EH (cell line): ENCODE measurements at places on chromosomes 7 and 10.
A peak's percentile ranks its signal among the peaks of the same experiment; 100 is the strongest.

GRCh38 chr10:46069771-46070463 is 23.8 kb upstream of the MSMB start:
- peak; percentile 40 for DNase-seq

GRCh38 chr10:91340613-91341362 is 69.4 kb upstream of the HECTD2 start:
- DNase-seq, result peak; percentile 94

DNA sequence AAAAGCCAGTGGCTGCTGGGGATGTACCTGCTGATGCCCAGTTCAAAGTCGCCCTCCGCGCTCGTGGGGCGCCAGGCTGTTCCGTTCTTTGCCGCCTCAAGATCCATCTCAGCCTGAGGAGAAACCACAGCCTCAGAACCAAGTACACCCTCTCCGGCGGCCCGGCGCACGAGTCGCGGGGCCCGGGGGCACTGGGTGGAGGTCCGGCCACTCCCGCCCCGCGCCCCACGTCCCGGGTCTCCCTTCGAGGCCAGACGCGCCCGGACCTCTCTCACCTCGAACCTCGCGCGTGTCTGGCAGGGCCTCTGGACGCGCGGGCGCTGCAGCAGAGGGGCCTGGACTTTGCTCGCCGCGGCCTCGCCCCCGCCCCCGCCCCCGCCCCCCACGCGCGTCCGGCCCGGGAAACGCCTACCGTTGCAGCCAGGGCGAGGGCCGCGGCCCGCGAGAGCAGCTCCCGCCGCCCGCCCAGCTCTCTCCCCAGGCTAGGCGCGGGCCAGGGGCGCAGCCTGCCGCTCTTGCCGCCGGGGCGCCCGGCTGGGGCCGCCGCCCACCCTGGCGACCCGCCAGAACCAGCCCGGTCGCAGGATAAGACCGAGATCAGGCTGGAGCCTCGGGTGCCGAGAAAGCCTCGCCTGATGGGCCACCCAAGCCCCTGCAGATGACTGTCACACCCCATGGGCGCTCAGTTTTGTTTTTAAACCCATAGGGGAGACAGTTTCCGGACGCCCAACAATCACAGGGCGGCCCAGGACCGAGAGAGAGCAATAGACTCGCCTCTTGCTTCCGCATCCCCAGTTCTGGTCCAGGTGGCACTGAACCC is at the start of gene ABCB4:
TSS of gene ABCB4 (minus strand) at position 322 of the 820 bp plus-strand sequence. CDS start at position 107, 215 bp downstream.
- DNase-seq, result peak; percentile 8

- DNase-seq, result no peak
Observed at GRCh38 chr7:25885057-25885576, 266.9 kb upstream of the NFE2L3 start.

GRCh38 chr10:33657154-33657908 is 322.9 kb upstream of the NRP1 start:
- DNase-seq, result peak; percentile 67

- peak; percentile 46 for DNase-seq
Observed at GRCh38 chr7:40499718-40500117, 364.9 kb downstream of the SUGCT start.

- DNase-seq, result peak; percentile 80
Observed at GRCh38 chr10:36489611-36490228, 635.7 kb upstream of the ANKRD30A start.

DNA sequence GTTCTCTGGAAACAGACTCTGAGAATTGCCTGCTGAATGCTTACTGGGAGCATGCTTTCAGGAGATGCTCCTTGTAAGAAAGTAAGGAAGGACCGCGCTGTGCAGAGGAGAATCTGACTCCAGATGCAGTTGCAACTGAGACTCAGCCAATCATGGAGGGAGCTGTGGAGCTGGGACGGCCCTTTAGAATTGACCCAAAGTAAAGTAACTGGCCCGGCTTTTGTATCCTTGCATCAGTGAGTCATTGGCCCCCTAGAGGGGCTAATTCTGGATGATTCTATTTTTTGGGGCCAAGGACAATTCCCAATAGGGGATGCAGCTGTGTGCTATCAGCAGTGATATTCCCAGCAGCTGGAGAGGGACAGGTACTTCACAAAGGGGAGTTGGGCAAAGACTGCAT is 170.4 kb downstream of the PTEN start:
- no peak for DNase-seq

DNA sequence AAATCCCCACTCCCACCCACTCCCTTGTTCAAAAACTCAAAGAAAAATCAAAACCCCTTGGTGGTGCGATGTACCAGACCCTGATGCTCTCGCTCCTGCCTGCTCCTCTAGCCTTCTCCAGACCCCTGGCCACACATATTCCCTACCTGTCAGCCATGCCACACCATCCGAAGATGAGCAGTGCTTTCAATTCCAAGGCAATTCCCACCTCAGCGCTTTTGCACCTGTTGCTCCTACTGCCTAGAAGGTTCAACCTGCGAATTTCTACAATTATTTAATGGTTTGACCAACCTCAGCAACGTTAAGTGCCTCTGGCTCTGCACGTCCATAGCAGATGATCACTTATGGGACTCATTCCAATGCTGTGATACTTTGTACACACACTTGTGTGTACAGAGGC is 11.1 kb downstream of the SLC16A12 start:
- no peak for DNase-seq

DNA sequence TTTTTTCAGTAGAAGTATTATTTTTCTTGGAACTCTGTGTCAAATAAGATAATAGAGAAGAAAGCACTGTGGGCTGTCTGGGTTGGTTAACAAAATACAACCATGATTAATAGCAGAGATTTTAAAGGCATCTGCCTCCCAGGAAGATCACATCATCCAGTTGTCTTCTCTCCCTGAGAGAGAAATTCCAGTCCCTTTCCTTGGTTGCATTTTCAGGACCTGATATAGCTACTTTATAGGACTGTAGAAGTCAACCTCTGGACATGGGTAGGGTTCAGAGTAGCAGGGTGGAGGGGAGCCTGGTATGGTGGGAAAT is 309.9 kb upstream of the IGFBP3 start:
- DNase-seq, result peak; percentile 92

DNA sequence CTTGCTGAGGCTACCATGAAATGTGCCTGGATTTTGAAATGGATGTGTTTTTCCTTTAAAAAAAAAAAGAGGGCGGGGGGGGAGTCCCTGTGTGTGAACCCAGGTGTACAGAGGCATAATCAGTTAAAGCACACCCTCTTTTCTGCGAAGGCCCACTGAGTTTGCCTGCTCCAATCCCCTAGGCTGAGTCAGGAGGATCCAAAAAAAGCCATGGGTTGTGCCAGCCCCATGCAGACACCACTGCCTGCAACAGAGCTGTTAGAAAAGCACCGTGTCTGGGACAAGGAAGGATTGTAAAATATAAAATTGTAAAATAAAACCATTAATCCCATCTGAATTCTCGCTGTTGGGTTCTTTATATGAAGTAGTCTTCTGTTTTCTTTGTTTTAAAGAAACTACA is 217.9 kb downstream of the ADAM12 start:
- DNase-seq, result no peak

- no peak for DNase-seq
Observed at GRCh38 chr7:36966636-36967035, 242.3 kb upstream of the AOAH start.

DNA sequence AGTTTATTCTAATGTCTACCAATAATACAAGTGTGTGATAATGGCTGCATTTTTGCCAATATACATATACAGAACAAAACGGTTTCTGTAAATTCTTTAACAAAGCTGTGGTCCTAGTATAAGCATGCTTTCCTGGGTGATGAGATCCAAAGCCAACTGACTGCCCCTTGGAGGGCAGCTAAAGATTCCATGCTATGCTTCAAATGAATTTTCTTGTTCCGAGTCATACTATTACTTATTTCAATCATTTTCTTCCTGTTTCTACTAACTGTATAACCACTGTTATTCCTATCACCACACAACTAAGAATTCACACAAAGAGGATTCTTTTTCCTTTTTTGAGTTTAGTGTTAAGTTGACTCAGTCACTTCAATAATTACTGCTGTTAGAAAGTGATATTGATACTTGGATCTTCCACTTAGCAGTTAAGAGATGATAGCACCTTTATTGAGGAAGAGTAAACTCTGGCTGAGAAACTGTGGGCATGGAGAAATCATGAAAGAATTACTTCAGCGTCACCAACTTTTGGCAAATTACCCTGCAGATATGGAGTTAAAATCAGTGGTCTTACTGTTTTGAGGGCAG is 197.5 kb downstream of the ARL4A start:
- DNase-seq, result peak; percentile 75

- DNase-seq, result no peak
Observed at GRCh38 chr7:138657854-138658386, 43.2 kb downstream of the SVOPL start.

GRCh38 chr10:76764177-76764576 is 873.4 kb downstream of the KCNMA1 start:
- DNase-seq, result no peak

DNA sequence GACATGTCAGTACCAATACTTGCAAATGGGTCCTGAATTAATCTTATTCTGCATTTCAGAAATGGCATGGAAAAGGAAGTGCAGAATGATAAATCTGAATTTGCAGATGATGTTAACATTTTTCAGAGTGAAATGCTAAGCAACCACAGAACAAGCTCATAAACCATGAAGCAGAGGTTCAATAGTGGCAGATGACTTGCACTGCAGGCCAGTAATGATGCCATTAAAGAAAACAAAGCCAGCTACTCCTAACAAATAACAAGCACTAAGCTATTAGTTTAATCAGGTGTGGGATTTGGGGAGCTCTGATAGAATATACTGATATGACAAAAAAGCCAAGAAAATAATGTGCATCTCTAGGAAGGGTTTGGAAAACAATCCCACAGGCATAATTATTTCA is 85.4 kb downstream of the FAM13C start:
- no peak for DNase-seq

- DNase-seq, result no peak
Observed at GRCh38 chr10:47179291-47179647, 120.7 kb upstream of the GDF10 start.

GRCh38 chr10:100713859-100714565 is 31.4 kb upstream of the PAX2 start:
- no peak for DNase-seq

GRCh38 chr10:68666280-68666760 is 54.7 kb upstream of the CCAR1 start:
- peak; percentile 97 for DNase-seq

DNA sequence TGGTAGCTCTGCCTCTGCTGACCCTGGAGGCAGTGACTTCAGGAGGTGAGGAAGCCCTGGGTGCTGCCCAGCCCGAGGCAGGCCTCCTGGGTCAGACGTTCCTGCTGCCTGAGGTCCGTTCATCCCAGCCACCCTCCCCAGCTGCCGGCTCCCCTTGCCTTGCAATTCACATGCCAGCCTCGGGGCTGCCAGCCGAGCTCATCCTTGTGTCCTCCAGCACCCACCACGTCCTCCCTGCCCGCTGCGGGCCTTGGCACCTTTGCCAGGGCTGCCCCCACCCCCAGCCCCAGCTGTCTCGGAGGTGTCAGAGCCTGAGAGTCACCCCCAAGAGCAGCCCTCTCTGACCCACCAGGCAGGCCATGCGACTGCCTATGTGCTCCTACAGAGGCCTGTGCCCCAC is 162.1 kb upstream of the RNF32 start:
- no peak for DNase-seq

DNA sequence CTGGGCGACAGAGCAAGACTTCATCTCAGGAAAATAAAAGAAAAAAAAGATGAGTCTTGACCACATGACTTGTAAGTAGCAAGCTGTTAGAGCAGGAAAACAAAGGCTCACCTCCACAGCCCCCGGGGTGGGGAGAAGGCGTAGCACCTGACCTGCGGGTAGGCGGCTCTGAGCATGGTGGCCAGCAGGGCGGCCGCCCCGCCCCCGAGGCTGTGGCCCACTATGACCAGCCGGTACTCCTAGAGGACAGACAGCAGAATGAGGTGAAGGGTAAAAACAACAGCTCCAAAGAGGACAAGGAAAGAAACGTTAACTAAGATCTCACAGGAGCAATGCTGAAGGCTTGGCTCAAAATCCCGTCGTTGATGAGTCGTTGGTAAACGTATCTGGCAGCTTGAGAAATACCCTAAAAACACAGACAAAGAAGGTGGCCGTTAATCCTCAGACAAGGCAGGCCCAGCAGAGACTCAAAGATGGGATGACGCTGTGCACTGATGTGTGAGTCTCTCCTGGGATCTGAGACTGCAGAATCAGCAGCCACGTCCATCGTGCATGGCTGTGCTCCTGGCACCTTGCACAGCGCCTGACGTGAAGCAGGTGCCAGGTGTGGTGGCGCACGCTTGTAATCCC is 31.1 kb downstream of the DAGLB start:
- DNase-seq, result no peak

GRCh38 chr7:100538348-100538653 is 702 bp upstream of the AGFG2 start:
- no peak for DNase-seq

GRCh38 chr10:129126982-129127381 is 340.1 kb upstream of the MGMT start:
- DNase-seq, result no peak

DNA sequence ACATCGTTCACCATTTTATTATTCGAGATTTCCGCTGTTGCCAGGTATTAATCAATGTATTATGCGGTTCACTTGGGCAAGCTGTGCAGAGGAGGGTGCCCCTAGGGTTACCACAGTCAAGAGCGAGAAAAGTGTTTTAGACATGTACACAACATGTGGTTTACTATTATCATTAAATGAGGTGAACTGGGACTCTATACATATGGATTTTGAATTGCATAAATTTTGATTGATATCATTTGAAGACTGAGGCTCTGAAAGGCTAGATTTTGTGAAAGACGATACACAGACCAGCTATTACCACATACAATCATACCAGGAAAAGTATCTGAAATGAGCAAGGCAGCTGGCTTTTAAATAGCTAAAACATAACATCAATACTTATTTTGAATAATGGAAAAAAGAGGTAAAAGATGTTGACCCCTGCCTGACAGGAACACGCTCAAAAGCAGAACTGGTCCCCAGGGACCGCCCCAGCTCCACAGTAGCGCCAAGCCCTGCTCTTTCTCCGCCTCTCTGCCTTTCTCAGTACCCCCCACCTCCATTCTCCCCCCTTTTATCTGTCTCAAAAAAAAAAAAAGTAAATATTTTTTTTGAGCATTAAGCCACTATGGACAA is 413.4 kb upstream of the MKI67 start:
- DNase-seq, result no peak

- no peak for DNase-seq
Observed at GRCh38 chr7:102450242-102450641, 14.4 kb downstream of the ALKBH4 start.

- DNase-seq, result no peak
Observed at GRCh38 chr10:132399117-132400035, 2.4 kb downstream of the PWWP2B start.

DNA sequence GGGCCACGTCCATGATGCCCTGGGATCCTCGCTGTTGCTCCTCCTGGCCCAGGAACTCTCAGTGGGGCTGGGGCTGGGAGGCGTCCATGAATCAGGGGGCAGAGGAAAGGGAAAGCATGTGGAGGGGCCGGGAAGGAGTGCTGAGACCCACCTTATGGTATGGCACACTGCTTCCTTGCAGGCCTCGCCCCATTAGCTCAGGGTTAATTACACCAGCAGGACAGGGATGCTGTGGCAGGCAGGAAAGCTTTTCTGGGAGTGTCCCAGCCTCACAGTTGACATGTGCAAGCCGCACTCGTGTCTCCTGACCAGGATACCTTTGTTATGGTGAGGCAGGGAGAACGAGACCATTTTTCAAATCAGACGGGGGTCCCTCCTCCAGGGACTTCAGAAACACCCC is 109.7 kb upstream of the PCBD1 start:
- DNase-seq, result no peak
